Activated CD8-positive, alpha-beta memory T cell treated with anti-CD3 and anti-CD28 coated beads for 1 hour (primary cell): ENCODE measurements at places on chromosomes 13 and 19.

DNA sequence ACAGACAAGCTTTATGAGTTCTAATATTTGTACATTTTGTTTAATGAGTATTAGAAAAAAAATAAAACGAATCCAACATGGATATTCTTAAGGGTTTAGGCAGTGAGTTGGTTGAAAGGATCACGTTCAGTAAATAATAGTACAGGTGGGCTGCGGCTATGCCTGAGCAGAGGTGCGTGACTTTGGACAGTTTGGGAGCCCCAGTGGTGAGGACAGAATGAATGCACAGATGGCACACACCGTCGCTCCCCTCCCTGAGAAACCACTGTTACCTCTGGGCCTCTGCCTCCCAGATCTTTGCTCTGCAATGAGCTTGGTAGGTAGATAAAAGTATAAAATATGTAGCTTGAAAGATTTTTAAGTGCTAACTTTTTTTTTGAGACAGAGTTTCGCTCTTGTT is 153.3 kb downstream of the SIPA1L3 start:
- DNase-seq, result no peak

GRCh38 chr13:113028336-113029060 is 59.5 kb downstream of the MCF2L start:
- DNase-seq, result no peak

DNA sequence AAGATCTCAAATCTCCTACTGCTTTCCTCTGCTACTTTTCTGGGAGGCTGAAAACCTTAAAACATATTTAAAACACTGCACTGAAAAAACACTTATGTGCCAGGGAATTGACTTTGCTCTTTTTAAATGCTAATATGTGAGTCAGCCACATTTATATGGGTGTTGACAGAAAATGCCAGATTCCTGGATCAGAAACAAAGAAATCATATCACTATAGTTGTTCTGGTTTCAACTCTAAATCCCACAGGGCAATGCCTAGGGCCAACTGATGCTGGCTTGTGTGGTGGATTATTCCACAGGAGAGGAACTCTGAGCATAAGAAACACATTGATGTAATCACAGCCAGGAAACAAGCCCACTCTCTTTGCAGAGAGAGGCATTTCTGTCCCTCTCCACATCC is 1439.0 kb upstream of the SPRY2 start:
- DNase-seq, result no peak

DNA sequence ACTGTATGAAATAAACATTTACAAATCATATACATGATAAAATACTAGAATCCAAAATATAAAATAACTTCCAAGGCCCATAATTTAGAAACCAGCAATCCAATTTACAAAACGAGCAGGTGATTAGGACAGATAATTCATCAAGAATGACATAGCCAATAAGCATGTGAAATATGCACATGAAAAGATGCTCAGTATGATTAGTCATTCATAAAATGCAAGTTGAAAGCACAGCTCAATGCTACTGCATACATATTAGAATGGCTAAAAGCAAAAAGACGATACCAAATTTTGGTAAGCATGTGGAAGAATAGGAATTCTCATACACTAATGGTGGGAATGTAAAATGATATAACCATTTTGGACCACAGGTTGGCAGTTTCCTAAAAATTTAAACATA is 837.2 kb upstream of the MIR17HG start:
- no peak for DNase-seq
